ENCODE measurements at places on chromosomes 2 and 18.

- no peak for DNase-seq
Observed at GRCh38 chr2:38381381-38382143, 4.5 kb upstream of the ATL2 start.

GRCh38 chr2:237444071-237444470 is 30.1 kb upstream of the COL6A3 start:
- DNase-seq, result no peak

GRCh38 chr2:202944408-202944807 is 32.3 kb downstream of the CARF start:
- DNase-seq, result no peak

DNA sequence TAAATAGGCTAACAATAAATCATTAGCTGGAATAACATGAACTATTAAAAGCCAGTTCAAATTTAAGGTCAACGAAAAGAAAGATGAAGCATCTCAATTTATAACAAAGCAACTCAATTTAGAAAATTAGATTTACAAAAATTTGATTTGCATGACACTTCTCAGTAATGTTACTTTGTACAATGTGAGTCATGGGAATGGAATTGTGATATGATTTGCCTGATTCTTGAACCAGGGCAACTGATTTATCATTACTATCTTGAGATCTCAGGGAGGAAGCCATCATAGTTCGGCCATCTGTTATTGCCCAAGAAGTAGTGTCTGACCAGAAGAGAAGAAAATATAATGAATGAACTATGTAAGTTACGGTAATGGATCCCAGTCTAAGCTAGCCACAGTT is 193.1 kb downstream of the RIT2 start:
- no peak for DNase-seq

DNA sequence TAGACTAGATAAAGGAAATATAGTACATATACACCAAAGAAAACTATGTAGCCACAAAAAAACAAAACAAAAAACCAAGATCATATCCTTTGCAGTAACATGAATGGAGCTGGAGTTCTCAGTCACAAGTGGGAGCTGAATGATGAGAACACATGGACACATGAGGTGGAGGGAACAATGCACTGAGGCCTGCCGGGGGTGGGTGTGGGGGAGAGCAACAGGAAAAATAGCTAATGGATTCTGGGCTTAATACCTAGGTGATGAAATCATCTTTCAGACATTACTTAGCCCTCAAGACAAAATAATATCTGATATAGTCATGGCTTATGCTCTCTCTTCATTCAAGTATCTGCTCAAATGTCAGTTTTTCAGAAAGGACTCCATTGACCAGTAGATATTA is 930.6 kb downstream of the LRP1B start:
- no peak for DNase-seq

- DNase-seq, result peak; percentile 48
Observed at GRCh38 chr2:28610583-28611201, 114.8 kb downstream of the PLB1 start.

DNA sequence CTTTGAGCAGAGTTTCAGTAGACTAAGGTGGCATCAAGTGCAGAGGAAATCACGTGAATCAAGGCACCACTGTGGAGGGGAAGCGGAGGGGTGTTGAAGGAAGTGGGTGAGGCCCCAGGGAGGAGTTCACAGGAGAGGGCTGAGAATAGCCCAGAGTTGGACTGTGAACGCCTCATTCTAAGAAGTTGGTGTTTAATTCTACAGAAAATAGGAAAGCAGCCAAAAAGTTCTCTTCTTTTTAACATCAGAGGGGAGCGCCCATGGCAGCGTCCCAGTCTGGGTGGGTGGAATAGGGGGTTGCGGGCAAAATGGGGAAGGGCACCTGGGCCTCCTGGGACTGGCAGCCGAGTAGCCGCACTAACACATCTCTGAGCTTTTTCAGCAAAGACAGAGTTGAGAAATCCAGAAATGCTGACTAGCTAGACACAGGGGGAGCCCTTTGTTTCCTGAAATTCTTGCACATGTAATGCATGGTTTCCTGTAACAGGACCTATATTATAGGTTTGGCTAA is 97.0 kb downstream of the NEB start:
- DNase-seq, result peak; percentile 16

DNA sequence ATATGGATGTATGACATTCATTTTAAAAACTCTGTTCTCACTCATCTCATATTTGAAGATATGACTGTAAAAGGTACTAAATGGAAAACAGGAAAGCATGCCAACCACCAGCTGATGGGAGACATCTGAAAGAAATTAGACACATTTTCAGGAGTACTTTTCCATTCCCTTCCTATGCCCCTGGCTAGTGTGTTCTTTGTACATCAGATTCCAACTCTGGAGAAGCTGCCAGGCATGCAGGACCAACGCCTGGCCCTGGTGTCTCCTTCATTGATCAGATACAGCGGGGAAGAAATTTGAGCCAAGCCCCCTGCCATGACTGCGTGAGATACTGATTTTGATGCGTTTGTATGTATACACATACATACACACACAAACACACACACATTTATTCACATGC is 599.0 kb upstream of the SYT4 start:
- no peak for DNase-seq

- DNase-seq, result no peak
Observed at GRCh38 chr2:28683100-28683706, 68.4 kb upstream of the PPP1CB start.

DNA sequence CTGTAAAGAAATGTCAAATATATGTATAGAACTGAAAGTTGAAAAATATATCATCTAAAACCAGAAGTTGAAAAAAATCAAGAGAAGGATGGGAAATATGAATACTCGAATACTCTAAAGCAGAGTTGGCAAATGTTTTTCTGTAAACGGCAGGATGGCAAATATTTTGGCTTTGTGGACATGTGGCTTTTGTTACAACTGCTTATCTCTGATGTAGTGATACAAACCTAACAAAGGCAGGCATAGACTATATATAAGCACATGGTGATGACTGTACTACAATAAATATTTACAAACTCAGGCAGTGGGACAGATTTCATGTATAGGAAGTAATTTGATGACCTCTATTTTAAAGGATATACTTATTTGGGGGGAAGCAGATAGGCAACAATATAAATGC is 224.6 kb upstream of the LRRTM4 start:
- DNase-seq, result no peak

DNA sequence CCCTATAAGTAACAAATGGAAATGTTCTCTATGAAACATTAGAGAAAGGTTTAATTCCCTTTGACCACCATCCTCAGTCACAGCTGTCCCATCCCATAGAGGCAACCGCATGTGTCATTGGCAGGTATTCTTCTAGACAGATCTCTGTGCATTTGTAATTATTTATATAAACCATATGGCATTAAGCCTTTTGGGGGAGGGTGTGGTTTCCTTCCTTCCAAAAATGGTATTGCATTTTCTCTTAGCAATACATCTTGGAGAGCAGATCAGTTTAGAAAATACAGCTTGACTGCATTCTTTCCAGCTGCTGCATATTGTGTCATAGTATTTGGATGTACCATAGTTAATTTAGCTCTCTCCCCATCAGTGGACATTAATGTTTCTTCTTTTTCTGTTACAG is 57.7 kb downstream of the LCLAT1 start:
- DNase-seq, result no peak

DNA sequence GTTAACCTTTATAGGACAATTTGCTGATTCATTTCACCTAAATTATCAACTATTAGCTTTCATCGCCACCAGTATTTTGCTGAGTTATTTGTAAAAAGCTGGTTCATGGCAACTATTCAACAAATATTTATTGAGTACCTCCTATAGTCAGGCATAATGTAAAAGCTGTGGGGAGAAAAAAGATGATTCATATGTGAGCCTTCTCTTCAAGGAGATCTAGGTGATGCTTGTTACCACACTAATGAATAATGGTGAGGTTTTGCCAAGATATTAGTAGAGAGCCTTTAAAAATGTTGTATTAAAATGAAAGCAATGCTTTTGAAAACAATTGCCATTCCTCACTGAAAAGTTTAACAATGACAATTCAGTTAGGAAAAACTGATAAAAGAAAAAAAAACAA is 187.8 kb downstream of the ANKRD44 start:
- DNase-seq, result no peak

GRCh38 chr18:362311-363290 is 94.8 kb upstream of the THOC1 start:
- no peak for DNase-seq

DNA sequence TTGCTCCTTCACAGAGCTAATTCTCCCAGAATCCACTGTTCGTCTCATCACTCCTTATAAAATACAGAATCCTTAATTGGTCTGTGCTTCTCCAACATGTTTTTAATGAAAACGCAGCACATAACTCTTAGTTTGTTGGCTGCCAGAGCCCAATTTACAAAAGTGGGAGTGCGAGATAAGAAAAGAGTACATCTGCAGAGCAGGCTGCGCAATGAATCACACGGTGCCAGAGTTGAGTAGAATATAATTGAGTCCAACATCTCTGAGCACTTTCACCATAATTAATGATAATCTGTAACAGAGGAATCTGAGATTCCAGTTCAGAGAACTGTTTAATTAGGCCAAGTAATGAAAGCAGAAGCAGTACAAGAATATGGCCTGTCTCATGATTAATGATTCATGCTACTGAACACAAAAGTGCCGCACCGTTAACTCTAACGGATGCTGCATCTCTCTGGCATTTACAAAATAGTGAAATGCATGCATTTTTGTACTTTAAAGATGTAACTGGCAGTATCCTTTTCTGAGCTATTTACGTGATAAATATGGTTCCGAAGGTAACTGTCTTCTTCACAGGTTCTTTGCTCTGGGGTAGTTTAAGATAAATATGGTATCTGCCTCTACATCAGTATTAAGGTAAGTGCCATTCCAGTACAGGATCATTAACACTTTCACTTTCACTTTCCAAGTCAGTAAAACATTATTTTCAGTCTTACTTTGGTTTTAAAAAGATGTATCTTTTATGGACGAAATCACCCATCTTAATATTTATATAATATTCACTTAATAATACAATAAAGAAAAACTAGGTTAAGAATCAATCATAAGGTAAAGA is 785.6 kb downstream of the NR4A2 start:
- DNase-seq, result no peak

DNA sequence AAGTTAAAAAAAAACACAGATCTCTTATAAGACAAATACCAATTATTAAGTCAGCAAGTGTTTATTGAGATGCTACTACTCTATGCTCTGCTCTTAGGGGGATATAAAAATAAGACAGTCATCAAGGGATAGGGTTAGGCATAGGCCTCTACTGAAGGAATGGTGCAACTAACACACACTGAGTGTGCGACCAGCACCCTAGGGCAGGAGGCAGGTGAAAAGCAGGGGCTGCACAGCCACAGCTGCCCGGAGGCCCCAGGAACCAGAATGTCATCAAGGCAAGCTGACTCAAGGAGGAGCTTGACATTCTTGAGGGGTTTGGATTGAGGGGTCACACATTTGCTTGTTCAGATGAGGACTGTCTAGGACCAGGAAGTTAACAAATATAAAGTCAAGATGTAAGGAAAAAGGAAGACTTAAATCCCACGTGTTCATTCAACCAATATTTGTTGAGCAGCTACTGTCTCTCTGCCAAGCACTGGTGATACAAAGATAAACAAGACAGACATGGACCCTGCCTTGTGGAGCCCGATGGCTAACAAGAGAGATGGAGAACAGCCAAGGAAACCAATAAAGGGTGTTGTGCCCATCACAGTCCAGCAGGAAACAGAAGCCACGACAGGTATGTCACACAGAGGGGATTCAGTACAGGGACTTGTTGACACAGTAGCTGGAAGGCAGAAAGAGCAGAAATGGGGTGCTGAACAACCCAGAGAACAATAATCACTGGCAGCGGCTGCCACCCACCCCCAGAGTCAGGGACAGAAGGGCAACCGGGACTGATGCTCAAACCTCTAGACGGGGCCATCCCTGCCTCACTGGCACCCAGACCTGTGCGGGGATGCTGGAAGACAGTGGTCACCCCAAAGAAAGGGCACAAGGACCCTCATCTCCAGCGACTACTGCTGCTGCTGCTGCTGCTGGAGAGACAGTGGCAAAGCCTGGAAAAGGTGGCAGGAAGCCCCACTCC is 45.8 kb upstream of the MAL start:
- no peak for DNase-seq

DNA sequence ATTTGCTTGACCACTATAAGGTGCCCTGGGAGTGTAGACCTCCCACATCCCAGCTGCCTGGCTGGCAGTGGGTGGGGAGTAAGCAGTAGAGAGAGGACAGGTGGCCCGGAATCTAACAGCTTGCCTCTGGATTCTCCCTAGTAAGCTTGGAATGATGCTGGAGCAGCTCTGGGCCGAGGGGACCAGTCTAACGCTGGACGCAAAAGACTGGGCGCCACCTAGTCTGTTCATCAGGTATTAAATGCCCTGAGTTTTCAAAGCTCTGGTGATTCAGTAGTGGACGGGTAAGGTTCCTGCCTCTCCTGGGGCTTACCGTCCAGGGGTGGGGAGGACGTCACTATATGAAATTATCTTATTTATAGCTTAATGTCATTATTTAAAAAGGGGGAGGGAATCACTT is 648 bp upstream of the LYPD6B start:
- no peak for DNase-seq

- DNase-seq, result no peak
Observed at GRCh38 chr2:96768083-96768561, 7.4 kb downstream of the CNNM4 start.

DNA sequence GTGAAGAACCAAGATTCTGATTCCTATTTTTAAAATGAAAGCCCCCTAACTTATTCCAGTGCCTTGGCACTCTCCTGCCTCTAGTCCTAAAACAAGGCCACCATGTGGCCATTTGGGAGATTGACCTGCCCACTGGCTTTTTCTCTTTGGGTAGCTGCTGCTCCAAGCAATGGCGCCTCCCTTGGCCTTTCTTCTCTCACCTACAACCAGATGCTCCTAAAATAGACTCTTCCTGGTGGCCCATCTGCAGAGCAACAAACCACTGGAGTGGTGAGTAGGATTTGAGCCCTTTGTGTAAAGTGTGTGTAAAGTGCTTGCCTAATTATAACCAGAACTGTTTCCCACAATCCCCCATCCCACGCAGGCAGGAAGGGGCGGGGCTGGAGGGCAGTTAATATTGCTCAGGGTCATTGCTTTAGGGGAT is 114.2 kb downstream of the FHOD3 start:
- no peak for DNase-seq

Measured in stimulated activated CD4-positive, alpha-beta T cell treated with anti-CD3 and anti-CD28 coated beads, Interleukin-4, amount 100 ng/mL, for 48 hours (primary cell).